Dermis microvascular lymphatic vessel endothelial cell (primary cell): ENCODE measurements at places on chromosomes 11 and 22. TPM values are rescaled to one million over a fixed set of nuclear protein-coding genes. Genes with fewer than 3 reads are reported as not detected.
A peak's percentile ranks its signal among the peaks of the same experiment; 100 is the strongest.

The LIN7C gene
- 27.2 and 30.6 TPM in 2 replicates for total RNA-seq

The KCNK7 gene
- total RNA-seq: under 0.01 and 0.13 TPM in 2 replicates

The UBQLN3 gene
- not detected in 2 replicates for total RNA-seq

The C11orf91 gene
- total RNA-seq: not detected in 2 replicates

The SLC22A9 gene
- total RNA-seq: not detected in 2 replicates

The SLC22A6 gene
- not detected in 2 replicates for total RNA-seq

The KRTAP5-11 gene
- total RNA-seq: not detected in 2 replicates

The SLC22A12 gene
- not detected in 2 replicates for total RNA-seq

The P4HA3 gene
- 48.3 and 77.2 TPM in 2 replicates for total RNA-seq

The CHKB gene
- total RNA-seq: 18.0 and 41.3 TPM in 2 replicates

The FZD4 gene
- 143 and 147 TPM in 2 replicates for total RNA-seq

- DNase-seq: no peak
Observed at GRCh38 chr11:119473901-119474681, 51.1 kb upstream of the THY1 start.

GRCh38 chr22:30171008-30171407, 75.6 kb downstream of the LIF start:
- DNase-seq: no peak

GRCh38 chr11:28100665-28101064, 7.3 kb downstream of the KIF18A start:
- no peak for DNase-seq

- no peak for DNase-seq
Observed at GRCh38 chr11:83464160-83464944, 178.2 kb upstream of the CCDC90B start.

- DNase-seq: no peak
Observed at GRCh38 chr11:88301488-88302140, 35.9 kb downstream of the CTSC start.

- DNase-seq: no peak
Observed at GRCh38 chr22:48357196-48357595, 1470.5 kb downstream of the BRD1 start.

- peak; percentile 2 for DNase-seq
Observed at GRCh38 chr11:92276773-92277172, 52.2 kb downstream of the FAT3 start.

DNA sequence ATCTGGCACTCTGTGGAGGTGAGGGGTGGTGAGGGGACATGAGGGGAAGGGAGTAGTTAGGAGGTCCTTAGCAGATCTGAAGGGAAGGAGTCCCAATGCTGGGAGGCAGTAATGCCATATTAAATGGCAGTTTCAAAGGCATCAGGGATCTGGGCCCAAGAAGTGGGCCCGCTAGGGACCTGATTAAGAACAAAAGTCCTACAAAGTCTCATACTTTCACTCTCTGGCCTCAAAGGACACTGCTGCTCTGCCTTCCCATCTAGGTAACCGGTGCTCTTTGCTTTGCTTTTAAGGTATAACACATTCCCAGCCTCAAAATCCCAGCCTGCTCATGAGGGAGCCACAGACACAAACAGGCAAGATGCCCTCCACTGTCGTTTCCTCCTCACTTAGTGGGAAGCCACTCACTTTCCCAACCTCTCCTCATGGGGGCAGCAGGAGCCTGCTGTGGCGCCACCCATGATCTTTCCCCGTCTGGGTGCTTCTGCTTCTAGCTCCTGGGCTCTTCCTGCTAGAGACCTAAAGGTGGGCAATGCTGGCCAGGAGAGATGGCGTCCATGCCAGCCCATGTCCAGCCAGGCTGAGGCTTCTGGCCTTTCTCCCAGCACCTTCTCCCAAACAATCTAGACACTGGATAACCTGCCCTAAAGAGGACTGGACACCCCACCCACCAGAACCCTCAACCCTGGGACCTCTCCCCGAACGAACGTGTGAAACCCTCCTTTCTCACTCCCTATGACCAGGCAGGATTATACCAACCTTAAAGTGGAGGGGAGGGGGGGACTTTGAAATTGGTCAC, 68.3 kb downstream of the PLEKHA7 start:
- DNase-seq: peak; percentile 41

DNA sequence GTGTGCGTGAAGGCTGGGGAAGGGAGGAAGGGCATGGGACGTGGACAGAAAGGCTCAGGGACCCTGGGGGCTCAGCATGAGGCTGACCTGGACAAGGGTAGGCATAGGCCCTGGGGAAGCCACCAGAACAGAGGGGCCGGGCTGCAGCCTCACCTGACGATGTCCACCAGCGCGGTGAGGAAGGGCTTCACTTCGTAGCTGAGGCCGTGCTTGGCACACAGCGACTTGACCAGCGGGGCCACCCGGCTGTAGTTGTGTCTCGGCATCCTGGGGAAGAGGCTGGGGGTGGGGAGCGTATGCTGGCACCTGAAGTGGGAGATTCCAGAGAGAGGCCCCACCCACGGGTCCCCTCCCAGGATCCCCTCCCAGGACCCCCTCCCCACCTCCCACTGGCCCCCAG, 15.6 kb downstream of the FADS3 start:
- DNase-seq: no peak

GRCh38 chr11:104856607-104857006, 41.7 kb downstream of the CASP12 start:
- no peak for DNase-seq

DNA sequence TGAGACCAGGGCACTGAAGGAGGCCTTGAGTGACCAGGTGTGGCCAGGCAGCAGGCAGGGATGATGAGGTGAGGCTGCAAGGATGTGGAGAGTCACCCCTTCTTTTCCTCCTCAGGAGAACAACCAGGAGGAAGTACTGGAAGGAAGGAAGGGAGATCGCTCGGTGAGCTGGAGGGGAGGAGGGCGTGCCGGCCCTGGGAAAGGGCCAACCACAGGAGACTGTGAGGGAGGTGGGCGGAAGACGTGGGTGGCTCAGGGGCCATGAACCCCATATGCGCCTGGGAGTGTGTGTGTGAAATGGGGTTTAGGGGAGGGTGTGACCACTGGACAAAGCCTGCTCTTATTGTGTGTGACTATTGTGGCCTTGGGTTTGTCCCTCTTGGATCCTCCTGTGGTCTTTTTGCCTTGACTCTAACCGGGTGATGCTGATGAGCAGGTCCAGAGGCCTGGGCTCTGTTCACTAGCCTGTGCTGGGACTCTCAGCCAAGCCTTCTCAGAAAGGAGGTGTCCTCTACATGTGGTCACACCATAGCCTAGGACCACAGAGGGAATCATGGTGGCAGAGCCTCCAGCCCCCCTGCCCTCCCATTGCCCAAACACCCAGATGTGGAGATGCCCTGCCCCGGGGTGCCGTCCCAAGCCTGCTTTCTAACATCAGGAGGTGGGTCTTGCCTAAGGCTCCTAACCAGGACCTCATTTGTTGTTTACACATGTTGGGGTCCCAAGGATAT, 41.3 kb upstream of the TUB start:
- no peak for DNase-seq

GRCh38 chr11:1271927-1272326, 37.5 kb downstream of the TOLLIP start:
- no peak for DNase-seq

- DNase-seq: no peak
Observed at GRCh38 chr22:20729194-20729593, 44.7 kb upstream of the SERPIND1 start.

GRCh38 chr22:41523464-41524221, 20.6 kb downstream of the POLR3H start:
- DNase-seq: no peak

- peak; percentile 34 for DNase-seq
Observed at GRCh38 chr11:45659818-45660160, 5.6 kb downstream of the CHST1 start.

DNA sequence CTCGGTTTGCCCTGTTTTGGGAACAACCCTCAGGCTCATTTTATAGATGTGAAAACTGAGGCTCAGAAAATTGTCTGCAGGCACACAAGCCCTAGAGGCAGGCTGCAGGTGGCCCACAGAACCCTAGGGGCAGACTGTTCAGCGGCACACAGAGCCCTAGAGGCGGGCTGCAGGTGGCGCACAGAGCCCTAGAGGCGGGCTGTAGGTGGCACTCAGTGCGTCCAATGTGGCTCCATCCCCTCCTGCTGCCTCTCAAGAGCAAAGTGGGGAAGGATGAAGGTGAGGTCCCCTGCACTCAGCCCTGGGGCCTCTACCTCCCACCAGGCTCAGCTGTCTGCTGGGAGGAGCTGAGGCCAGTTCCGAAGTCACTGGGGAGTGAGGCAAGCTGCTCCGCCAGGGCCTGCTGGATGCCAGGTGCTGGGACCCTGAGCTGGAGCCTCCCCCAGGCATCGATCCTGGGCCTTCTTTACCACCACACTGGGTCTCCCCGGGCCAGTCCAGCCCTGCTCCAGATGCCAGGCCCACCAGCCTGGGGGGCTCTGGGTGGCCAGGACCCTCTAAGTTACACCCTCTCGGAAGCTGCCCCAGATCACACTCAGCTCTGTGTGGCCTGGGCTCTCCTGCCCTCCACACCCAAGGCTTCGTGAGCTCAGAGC, 2.3 kb downstream of the ACY3 start:
- no peak for DNase-seq

- no peak for DNase-seq
Observed at GRCh38 chr11:130269326-130269943, 45.3 kb downstream of the ZBTB44 start.

- DNase-seq: no peak
Observed at GRCh38 chr11:73361953-73362776, 14.0 kb upstream of the RELT start.

GRCh38 chr22:49691256-49691655, 136.4 kb downstream of the BRD1 start:
- DNase-seq: no peak

GRCh38 chr22:41517172-41518047, 26.9 kb downstream of the POLR3H start:
- DNase-seq: peak; percentile 25

- no peak for DNase-seq
Observed at GRCh38 chr11:126978165-126978564, 22.4 kb downstream of the KIRREL3 start.

GRCh38 chr22:42190274-42190673, 59.7 kb upstream of the CYP2D6 start:
- DNase-seq: no peak

DNA sequence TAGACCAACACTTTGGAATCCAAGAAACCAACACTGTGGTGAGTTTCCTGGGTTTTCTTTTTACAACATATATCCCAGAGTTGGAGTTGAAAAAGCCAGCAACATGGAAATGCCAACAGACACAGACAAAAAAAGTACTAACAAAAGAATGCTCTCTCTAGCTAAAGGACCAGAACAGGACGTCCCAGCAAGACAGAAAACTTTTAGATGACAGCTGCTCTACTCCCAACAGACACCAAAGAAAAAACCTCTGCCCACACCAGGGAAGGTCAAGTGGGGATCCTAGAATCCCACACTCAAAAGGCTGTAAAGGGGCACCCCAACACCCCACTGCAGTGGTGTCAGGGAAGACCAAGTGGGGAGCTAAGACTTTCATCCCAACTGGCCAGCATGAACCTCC, 23.3 kb downstream of the RRAS2 start:
- DNase-seq: no peak

GRCh38 chr22:45482169-45482568, 20.5 kb upstream of the FBLN1 start:
- no peak for DNase-seq

- DNase-seq: no peak
Observed at GRCh38 chr11:359181-359714, 10.1 kb upstream of the B4GALNT4 start.

- no peak for DNase-seq
Observed at GRCh38 chr22:22093743-22094142, 111.2 kb upstream of the TOP3B start.
